Activated naive CD4-positive, alpha-beta T cell (primary cell): ENCODE measurements at places on chromosomes 11 and 22.

DNA sequence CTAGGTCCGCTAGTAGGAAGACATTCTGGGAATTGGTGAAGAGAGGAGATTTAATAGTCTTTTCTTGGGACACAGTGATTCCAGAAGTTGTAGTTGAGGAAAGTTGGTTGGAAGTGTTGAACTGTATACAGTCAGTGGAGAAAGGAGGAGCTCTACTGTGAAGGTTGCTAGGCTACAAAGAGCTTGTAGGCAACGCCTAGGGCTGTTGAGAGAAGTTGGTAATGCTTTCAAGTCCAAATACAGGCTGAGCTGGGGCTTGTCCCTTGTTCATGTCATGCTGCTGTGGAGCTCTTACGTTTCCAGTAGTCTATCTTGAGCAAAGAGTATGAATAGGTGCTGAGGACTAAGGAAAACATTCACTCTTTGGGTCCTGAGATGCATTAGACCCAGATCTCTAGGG, 1.1 kb downstream of the TBCEL start:
- no peak for DNase-seq

DNA sequence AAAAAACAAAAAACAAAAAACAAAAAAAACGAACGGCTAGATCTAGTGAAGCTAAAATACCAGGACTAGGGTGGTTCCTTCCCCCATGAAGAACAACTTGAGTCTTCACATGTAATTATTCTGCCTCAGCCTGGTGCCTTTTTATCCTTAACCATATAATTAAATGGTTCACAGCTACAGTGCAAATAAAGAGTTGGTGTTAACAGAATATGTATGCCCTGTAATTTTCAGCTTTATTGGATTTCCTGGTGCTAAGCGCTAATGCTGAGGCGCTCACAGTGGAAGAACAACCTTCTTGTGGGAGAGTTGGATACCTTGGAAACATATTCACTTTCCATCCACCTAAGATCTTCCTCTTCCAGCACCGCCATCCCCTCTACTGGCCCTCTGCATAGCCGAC, 158.5 kb upstream of the SORL1-AS1 start:
- DNase-seq: no peak

- no peak for DNase-seq
Measured at GRCh38 chr11:44607987-44608386, 42.5 kb downstream of the CD82 start.

- DNase-seq: no peak
Measured at GRCh38 chr11:75522286-75523044, 3.3 kb downstream of the GDPD5 start.

- no peak for DNase-seq
Measured at GRCh38 chr11:67612751-67613150, 6.0 kb downstream of the NDUFV1 start.

DNA sequence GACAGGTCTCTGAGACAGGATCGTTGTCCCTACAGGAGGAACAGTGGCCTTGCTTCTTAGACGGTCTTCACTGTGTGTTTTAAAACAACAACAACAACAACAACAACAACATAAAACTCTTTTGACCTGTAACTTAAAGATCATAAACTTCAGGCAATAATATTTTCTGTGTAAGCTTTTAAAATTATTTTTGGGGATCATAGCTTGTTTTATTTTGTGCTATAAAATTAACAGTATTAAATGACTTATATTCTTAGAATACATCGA, 13.8 kb upstream of the AIFM3 start:
- DNase-seq: no peak

DNA sequence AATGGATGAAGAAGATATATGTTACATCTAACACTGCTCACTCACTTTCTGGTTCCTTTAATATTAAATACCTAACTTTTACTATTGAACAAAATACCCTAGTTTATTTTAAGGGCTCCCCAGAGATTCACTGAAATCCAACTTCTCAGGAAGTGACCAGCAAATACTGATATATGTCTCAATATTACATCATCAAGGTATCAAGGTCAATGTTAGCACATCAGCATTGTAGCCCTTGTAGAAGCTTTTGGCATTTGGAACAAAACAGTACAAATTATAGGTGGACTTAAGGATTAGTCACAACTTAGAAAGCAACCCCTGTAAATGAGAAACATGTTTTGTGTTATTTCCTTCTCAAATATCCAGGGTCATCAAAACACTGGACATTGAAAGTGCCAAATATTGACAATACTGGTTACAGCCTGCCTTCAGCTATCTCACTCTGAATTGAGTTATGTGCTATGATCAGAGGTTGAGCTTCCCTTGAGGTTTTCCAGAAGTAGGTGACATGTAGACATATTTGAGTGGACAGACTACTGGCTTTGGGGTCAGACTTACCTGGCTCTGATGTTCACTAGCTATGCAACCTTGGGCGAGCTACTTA, 1.9 kb upstream of the ATL3 start:
- no peak for DNase-seq
